ENCODE measurements at places on chromosomes 13 and 19.
A peak's percentile ranks its signal among the peaks of the same experiment; 100 is the strongest.

DNA sequence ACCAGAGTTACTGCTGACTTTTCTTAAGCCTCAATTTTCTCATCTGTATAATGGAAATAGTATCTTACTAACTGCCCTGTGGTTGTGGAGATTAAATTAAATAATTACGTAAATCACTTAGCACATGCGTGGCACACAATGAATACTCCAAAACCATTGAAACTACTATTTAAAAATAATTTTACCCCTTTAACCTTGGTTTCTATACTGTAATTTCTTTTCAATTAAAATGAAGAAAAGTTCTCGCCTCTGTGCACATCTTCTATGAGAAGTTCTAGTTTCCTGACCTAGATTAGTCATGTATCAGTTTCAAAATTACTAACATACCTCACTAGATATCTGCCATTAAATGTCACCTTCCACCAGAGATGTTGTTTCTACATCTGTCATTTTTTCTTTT lies 5.7 kb downstream of the SLITRK1 start:
- no peak for DNase-seq

GRCh38 chr19:7643031-7643415 lies 6.1 kb downstream of the STXBP2 start:
- DNase-seq, result no peak

DNA sequence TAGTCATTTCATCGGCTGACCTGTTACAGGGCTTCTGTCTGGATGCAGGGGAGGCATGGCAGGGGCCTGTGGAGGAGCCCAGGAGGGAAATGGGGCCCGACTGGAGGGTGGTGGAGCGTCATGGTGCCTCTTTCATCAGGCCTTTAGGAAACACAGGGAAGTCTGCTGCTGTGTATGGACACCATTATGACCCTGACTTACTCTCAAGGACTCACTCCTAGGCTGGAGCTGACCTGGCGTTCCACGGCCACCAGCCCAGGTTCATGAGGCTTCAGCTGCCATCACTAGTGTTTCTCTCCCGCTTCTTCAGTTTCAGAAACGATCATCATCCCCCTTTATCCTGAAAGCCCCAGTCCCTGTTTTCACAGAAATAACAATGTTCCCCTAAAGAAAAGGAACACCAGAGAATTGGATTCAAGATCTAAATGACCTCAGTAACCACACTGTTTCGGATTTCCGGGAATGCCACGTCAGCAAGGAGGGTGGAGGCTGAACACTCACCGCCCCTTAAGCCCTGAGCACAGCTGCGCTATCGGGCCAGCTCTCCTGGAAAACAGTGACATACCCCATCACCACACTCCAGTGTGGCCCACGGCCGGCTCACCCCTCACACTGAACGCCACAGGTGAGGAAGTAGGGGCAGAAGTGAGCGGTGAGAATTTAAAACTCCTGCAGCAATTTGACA lies 67.6 kb downstream of the SOX1 start:
- no peak for DNase-seq

GRCh38 chr19:49340069-49340864 lies 5.1 kb downstream of the CD37 start:
- DNase-seq, result peak; percentile 57

DNA sequence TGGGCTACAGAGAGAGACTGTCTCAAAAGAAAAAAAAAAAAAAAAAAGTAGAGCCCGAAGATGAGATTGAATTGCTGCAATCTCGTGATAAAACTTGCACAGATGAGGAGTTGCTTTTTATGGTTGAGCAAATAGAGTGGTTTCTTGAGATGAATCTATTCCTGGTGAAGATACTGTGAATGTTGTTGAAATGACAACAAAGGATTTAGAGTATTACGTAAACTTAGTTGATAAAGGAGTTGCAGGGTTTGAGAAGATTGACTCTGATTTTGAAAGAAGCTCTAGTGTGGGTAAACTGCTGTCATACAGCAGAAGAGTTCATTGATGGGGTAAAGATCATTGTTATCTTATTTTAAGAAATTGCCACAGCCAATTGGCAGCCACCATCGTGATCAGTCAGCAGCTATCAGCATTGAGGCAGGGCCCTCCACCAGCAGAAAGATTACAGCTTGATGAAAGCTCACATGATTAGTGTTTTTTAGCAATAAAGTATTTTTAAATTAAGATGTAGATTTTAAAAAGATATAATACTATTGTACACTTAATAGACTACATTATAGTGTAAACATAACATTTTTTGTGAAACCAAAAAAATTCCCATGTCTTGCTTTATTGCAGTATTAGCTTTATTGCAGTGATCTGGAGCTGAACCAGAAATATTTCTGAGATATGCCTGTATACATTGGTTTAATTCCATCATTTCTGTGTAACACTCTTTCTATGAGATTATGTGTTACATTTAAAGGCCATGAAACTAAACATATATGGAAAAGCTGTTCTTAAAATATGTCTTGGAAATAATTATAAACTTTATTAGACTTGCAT lies 43.1 kb downstream of the ZMYM2 start:
- DNase-seq, result no peak

- peak; percentile 75 for DNase-seq
These were observed 46.8 kb downstream of the COG3 start for GRCh38 chr13:45511310-45512097.

- no peak for DNase-seq
These were observed 11.1 kb downstream of the CCDC61 start for GRCh38 chr19:46006411-46006810.

- DNase-seq, result no peak
These were observed 110.3 kb downstream of the GGACT start for GRCh38 chr13:100478107-100478809.

GRCh38 chr19:38233740-38234251 lies 9.8 kb upstream of the DPF1 start:
- peak; percentile 60 for DNase-seq

DNA sequence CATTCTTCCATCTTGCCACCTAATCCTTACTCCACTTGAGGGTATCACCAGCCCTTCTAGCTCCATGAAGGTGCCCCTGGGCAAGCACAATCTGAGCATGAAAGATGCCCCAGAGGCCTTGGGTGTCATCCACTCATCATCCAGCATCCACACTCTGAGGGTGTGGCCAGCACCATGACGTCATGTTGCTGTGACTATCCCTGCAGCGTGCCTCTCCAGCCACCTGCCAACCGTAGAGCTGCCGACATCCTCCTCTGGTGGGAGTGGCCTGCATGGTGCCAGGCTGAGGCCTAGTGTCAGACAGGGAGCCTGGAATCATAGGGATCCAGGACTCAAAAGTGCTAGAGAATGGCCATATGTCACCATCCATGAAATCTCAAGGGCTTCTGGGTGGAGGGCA lies 3.1 kb upstream of the KLK3 start:
- no peak for DNase-seq

GRCh38 chr19:12983542-12984142 lies 11.6 kb upstream of the NFIX start:
- DNase-seq, result peak; percentile 37

- DNase-seq, result no peak
These were observed 519.7 kb downstream of the DIAPH3 start for GRCh38 chr13:59643906-59644626.

- peak; percentile 39 for DNase-seq
These were observed 12.5 kb upstream of the ACTN4 start for GRCh38 chr19:38634757-38635482.

DNA sequence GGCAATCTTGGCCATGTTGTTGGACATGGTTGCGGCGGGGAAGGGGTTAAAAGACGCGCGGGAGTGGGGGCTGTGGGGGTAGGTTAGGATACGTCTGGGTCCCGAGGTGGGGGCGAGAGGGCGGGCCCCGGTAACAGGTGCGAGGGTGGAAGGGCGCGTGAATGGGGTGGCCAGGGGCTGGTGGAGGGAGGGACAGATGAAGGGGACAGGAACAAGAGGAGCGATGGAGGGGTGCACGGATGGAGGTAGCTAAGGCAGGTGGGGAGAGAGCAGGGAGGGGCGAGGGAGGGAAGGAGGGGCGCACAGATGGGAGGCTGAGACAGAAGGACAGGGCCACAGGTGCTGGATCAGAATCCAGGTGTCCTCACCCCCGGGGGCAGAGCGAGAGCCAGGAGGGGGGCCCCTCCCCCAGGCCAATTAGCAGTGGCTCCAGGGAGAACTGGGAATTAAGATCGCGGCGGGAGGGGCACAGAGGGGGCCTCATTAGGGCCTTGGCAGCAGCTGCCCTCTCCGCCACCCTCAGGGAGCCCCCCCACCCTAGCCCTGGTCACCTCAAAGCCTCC lies 1.3 kb downstream of the GNG8 start:
- no peak for DNase-seq

DNA sequence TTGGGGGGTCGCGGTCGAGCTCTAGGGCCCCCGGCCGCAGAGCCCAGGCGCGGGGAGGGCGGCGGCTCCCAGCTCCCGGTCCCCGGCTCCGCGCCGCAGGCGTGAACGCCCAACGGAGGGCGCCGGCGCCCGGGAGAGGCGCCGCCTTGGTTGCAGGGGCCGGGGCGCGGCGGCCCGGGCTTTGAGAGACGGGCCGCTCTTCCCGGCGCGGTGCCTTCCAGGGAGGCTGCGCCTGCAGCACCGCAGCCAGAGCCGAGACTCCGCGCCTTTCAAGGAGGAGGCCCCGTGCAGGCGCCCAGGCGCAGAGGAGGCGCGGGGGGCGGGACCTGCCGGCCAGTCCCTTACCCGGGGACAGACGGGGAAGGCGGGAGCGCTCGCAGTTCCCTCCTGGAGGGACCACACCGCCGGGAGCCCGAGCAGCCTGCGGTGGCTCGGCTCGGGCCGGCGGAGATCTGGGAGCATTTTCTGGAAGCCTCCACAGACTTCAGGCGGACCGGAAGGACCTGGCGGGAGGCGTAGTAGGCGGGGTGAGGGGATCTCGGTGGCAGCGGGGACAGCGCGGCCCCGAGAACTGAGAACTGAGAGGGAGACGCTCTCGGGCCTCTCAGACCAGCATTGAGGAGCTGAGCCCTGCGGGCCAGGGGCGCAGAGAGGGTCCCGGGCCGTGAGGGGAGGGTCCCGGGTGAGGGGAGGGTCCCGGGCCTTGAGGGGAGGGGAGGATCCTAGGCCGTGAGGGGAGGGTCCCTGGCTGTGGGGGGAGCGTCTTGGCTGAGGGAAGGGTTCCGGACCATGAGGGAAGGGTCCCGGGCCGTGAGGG lies 25.5 kb upstream of the MCF2L start:
- DNase-seq, result peak; percentile 44

DNA sequence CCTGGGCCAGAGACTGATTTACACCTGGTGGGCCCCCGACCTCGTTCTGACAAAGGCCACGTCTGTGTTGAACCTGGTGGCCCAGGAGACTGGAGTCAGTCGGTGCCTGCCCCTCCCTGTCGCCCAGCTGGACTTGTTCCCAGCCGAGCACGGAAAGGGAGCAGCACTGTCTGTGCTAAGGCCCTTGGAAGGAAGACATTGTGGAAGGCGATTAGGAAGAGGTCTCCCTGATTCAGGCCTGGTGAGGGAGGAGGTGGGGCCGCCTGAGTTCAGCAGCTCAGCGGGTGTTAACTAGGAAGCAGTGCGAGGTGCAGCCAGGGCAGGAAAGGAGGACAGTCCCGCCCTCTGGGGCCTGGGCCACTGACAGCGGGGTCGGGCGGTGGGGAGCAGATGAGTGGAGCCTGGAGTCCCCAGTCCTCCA lies 64.7 kb downstream of the GPR12 start:
- no peak for DNase-seq

GRCh38 chr13:53060840-53061490 lies 32.4 kb downstream of the OLFM4 start:
- DNase-seq, result no peak

DNA sequence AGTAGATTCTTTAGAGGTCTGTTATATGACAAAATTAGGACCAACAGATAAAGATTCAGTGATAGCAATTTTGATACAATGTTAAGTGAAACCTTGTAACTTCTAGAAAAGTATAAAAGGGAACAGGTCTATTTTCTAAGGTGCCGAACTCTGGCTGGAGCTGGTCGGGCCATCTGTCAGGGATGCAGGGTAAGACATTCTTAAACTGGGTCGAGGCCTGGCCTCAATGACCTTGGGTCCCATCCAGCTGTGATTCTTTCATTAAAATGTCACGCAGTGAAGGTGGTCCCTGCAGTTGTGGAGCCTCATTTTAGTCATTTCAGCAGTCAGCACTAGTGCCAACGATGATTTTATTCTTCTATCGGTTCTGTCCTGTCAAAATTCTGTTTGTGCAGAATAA lies 271.9 kb upstream of the SPRY2 start:
- no peak for DNase-seq

- peak; percentile 36 for DNase-seq
These were observed 1.8 kb downstream of the MBD3 start for GRCh38 chr19:1590641-1591397.

- DNase-seq, result peak; percentile 89
These were observed 580 bp downstream of the HSD17B14 start for GRCh38 chr19:48835734-48836088.

DNA sequence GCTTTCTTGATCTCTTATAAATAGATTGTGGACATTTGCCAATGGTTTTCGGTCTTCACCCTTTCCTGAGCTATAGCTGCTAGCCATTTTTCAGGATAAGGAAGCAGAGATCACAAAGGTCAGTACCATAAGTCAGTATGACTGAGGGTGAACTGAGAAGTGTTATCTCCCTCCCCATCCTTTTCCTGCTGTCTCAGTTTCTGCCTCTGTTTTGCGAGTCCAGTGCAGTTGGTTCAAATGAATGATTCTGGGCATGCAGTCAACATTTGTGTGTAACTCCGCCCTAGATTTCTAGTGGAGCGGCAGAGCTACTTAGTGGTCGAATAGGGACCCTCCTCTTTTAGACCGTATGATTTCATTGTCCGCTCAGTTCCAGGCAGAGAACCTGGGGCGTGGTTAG lies 460.8 kb upstream of the ARGLU1 start:
- DNase-seq, result no peak

DNA sequence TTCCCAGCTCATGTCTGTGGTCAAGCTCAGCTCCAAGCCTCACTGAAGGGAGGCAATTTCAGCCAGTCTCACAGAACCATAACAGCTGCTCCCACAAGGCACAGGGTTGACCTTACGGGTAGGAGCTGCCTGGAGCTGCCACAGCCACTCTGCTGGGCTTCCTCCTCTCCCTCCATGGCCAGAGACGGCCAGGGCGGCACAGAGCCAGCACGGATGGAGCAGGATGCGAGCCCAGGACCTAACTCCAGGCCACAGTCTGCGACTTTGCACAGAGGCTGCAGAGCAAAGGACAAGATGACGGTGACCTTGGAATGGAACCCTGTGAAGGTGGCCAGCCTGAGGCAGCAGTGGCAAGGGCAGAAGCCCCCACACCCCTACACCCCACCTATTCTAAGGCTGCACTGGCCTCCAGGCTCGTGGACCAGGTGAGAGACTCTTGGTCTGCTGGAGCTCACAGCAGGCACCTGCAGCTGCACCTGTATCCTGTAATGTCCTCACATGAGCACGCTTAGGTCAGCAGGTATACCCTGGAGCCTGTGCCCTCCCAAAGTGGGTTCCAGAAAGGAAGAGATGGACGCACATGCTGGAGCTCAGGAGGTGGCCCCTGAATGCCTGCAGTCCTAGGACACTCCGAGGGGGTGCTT lies 29.6 kb downstream of the ADPRHL1 start:
- DNase-seq, result no peak

GRCh38 chr13:30017880-30018279 lies 167.5 kb upstream of the UBL3 start:
- no peak for DNase-seq

GRCh38 chr13:23715762-23716235 lies 145.6 kb downstream of the TNFRSF19 start:
- DNase-seq, result no peak
